ENCODE measurements at places on chromosomes 4 and X. TPM values are rescaled to one million over a fixed set of nuclear protein-coding genes. Genes with fewer than 3 reads are reported as not detected.

The MAOA gene
- total RNA-seq: 1.7 TPM

The SPACA5 gene
- not detected for total RNA-seq

The GLRA3 gene
- not detected for total RNA-seq

The DUX4 gene
- not detected for total RNA-seq

The MAGEA1 gene
- not detected for total RNA-seq

The USP26 gene
- total RNA-seq: not detected

The PABPC1L2B gene
- total RNA-seq: not detected

The SMS gene
- total RNA-seq: 423 TPM

The CXCL8 gene
- total RNA-seq: not detected

The MAGEA2 gene
- total RNA-seq: not detected

The PCDH10 gene
- total RNA-seq: 18.9 TPM

The RBM47 gene
- 2.8 TPM for total RNA-seq

The NWD2 gene
- not detected for total RNA-seq

The TMEM150C gene
- total RNA-seq: 2.5 TPM

The GAR1 gene
- total RNA-seq: 6.3 TPM
